ENCODE measurements at places on chromosomes 3 and 15.

- no peak for DNase-seq
Measured at GRCh38 chr15:93213281-93213680, 124.3 kb upstream of the RGMA start.

DNA sequence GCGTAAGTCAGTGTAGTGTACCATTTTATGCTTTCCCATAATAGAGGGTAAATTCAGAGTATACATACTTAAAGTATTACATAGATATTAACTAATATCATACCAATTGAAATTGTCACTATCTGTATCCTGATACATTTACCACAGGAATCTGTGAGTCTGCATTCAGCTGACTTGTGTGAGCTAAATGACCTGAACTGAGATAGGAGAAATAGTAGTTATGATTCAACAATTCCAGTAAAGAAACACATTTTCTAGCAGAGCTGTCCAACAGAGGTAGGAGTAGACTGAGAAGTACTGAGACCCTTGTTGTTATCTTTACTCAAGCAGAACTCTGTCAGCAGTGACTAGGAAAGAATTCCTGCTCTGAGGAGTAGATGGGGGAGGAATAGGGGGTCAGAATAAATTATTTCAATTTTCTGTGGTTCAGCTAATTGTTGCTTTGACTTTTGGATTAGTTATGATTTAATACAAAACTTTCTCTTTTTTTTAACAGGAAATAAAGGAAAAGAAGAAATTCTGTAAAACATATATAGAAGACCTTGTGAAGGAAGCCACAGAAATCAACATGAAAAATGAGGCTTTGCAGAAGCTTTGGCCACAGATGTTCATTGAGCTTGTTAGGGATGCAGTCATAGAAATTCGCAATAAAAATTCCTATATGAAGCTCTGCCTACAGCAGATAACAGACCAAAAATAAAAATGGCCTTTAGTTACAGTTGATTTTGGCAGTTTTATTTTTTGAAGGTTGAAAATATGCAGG, 66.2 kb upstream of the THSD4 start:
- no peak for DNase-seq

- DNase-seq: no peak
Measured at GRCh38 chr15:29687204-29687815, 135.0 kb downstream of the TJP1 start.

GRCh38 chr15:58710701-58711100, 38.8 kb downstream of the ADAM10 start:
- DNase-seq: no peak

GRCh38 chr3:71521940-71522876, 61.3 kb downstream of the FOXP1 start:
- DNase-seq: no peak

DNA sequence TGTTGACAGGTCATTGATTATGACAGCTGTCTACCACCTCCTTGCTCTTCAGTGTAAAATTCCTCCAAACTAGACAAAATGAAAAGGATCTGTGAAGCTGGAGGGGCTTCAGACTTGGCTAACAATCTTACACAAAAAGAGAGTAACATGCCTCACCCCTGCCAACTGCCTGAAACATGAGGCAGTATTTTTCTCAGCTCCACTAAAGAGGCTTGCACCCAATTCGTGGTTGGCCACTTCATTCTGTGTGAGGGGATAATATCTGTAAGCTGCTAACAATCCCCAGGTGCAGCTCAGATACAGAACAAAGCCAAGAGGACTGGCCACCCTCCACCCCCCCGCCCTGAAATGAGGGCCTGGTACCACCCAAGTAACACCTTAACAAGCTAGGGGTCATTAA, 2.8 kb downstream of the MB21D2 start:
- DNase-seq: no peak

- DNase-seq: no peak
Measured at GRCh38 chr3:15361494-15362214, 29.3 kb upstream of the SH3BP5 start.

GRCh38 chr3:7602297-7602696, 741.4 kb downstream of the GRM7 start:
- DNase-seq: no peak

- DNase-seq: no peak
Measured at GRCh38 chr3:147417551-147418295, 8.6 kb downstream of the ZIC1 start.

DNA sequence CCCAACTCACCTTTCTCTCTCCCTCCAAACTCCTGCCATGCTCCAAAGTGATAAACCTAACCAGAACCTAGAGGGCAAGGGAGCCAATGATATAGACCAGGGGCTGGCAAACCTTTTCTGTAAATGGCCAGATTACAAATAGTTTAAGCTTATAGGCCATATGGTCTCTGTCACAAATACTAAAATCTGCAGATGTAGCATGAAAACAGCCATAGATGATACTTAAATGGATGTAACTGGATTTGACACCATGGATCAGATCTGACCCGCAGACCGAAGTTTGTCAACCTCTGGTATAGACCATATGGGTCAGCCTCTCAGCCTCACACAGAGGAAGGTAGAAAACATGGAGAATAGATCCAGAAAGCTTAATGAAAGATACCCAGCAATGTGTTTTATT, 165.2 kb upstream of the STT3B start:
- no peak for DNase-seq

- DNase-seq: no peak
Measured at GRCh38 chr3:187919544-187919943, 174.3 kb upstream of the BCL6 start.

GRCh38 chr3:54600441-54601204, 327.2 kb downstream of the LRTM1 start:
- no peak for DNase-seq

- peak; percentile 31 for DNase-seq
Measured at GRCh38 chr3:129627350-129628168, 21.1 kb upstream of the PLXND1 start.

DNA sequence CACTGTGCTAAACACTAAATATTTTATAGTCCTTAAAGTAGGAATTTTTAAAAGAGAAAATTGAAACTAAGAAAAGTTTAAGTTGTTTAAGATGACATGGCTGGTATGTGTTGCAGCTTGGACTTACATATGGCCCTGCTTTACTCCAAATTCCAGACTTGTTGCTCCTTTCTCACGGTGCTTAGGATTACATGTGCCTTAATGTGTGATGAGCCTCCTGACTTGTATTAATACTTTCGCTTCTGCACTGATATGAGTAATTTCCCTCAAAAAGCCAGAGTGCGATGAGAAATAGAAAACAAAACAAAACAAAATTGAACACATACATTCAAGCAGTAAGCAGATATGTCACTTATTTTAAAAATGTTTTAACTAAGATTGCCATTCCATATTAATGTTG, 250.2 kb downstream of the VGLL3 start:
- DNase-seq: no peak

GRCh38 chr15:65333856-65334255, 29.4 kb downstream of the RNU5B-1 start:
- DNase-seq: no peak

DNA sequence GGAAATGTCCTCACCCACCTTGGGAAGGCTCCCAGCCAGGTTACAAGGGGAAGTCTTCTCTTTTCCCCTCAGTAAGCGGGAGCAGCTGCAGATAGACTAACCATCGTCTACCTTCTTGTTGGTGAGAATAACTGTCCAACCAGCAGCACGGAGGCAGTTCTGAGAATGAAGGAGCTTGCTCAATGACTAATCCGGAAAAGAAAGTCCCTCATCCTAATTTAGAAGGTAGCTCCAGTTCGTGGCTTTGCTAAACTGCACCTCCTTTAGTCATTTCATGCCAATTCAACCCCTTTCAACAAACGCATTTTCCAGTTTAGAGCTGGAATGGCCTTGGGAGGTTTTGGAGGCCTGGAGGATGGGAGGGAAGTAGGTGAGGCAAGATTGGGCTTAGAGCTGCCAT, 527.4 kb upstream of the PROK2 start:
- DNase-seq: no peak

DNA sequence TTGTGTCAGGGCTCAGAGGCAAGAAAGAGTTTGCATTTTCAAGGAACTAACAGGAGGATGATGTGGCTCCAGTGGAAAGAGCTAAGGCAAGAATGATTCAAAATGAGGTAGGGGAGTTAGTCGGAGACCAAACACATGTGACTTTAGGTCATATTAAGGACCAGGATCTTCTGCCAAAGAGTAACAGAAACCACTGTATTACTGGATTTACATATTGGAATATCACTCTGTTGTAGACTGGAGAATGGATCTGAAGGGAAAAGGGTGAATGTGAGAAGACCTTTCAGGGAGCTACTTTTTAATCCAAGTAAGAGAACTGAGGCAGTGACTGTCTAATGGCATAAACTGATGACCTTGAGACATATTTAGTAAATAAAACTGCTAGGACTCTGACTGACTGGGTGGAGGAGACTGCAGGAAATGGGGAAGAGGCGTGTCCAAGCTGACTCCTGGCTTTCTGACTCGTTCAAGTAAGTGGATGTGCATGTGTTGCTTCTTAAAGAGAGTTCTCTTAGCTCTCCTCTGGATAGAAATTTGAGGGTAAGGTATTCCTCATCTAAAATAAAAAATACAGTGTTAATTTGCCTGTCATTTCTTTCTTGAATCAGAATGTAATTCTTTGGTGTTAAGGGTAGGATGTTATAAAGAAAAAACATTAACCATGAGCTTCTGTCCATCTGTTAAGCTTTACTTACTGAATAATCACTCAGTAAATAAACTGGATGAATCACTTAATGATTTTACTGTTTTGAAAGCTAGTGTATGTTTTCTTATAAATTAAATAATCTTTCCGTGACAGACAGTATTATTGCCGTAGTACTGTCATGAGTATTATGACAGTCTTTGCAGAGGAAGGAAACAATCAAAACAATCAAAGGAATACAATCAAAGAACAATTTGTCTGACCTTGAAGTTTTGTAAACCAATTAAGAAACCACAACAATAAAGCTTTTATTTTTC, 58.3 kb upstream of the CFAP20DC start:
- DNase-seq: no peak

DNA sequence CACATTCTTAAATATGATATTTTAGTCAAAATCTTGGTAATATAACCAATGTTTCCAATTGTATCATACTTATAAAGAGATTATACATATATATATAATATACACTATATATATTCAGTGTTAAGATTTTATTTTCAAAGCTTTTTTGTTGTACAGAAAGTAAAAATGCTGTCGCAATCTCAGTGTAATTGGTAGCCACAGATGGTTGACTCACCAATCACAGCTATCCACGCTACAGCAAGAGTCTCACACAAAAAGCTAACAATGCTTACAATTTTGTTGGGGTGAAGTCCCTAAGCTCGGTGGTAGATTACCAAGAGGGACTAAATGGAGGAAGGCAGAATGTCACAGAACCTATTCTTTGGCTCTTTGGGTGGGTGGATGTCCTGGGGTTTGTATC, 16.9 kb upstream of the CFAP161 start:
- no peak for DNase-seq

GRCh38 chr15:85164841-85165466, 183.3 kb downstream of the PDE8A start:
- no peak for DNase-seq

GRCh38 chr3:13494463-13495350, 14.6 kb downstream of the HDAC11 start:
- DNase-seq: no peak

- DNase-seq: no peak
Measured at GRCh38 chr3:129491794-129492193, 36.6 kb upstream of the RHO start.

GRCh38 chr3:128814519-128815317, 64.7 kb upstream of the ACAD9 start:
- no peak for DNase-seq

GRCh38 chr3:31851278-31851677, 129.8 kb downstream of the OSBPL10 start:
- DNase-seq: no peak

- DNase-seq: no peak
Measured at GRCh38 chr3:145359040-145359439, 801.9 kb downstream of the PLOD2 start.

- no peak for DNase-seq
Measured at GRCh38 chr15:97861529-97862260, 98.8 kb upstream of the ARRDC4 start.

DNA sequence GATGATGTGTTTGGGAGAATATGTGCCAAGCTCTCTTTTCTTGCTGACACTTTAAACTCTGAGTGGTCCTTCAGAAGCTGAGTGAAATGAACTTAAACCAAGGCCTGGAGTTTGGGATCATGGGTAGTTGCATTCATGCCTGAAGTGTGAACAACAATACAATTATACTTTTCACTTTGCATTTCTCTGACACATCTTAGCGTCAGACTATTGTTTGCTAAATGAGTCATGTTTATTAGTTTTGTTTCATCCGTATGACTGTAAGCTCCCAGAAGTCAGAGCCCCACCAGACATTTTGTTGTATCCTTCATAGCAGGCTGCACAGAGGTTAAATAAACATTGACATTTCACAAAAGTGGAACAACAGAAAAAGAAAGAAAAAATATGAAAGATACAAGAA, 542.6 kb downstream of the TUSC7 start:
- no peak for DNase-seq

GRCh38 chr3:159829056-159829455, 159.6 kb upstream of the IL12A start:
- DNase-seq: no peak

GRCh38 chr15:84108728-84109127, 126.8 kb upstream of the GOLGA6L4 start:
- DNase-seq: no peak

DNA sequence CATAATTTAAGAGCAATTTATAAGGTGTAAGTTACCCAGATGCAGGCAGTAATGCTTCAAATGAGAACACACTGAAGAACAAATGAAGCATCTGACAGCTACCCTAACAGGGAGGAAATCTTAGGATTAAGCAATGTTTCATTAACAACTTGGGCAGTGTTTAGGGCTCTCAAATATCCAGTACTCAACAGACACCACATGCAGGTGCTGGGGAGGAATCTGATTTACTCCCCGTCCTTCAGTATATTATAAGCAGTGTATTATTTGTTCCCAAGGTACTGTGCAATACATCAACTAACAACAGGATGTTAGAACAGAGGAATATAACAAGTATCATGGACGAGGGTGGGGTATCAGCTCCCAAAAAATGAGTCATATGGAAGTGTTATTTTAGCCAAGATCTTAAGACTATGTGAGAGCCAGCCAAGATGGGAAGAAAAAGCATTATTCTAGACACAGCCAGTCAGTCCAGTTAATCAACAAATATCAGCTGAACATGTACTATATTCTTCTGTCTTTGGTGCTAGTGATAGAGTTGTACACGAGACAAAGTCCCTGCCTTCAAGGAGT, 20.4 kb downstream of the BTBD1 start:
- no peak for DNase-seq

- no peak for DNase-seq
Measured at GRCh38 chr3:152430223-152431002, 161.7 kb downstream of the MBNL1 start.

GRCh38 chr3:115062412-115062956, 84.6 kb downstream of the ZBTB20 start:
- DNase-seq: no peak

GRCh38 chr3:19937459-19938294, 3.7 kb upstream of the EFHB start:
- DNase-seq: no peak

All from stimulated activated CD8-positive, alpha-beta memory T cell treated with anti-CD3 and anti-CD28 coated beads, Interleukin-15, amount 100 ng/mL, for 4 hours (primary cell).